Activated T-helper 1 cell treated with anti-CD3 and anti-CD28 coated beads, Interleukin-2, amount 50 U/mL, for 16 hours (primary cell): ENCODE measurements at places on chromosomes 2 and 18.

GRCh38 chr18:59985289-59985688 is 85.5 kb downstream of the PMAIP1 start:
- DNase-seq: no peak

- DNase-seq: no peak
Observed at GRCh38 chr2:145256551-145256950, 736.6 kb upstream of the ZEB2 start.

GRCh38 chr2:13414897-13415296 is 698.2 kb downstream of the TRIB2 start:
- DNase-seq: no peak

DNA sequence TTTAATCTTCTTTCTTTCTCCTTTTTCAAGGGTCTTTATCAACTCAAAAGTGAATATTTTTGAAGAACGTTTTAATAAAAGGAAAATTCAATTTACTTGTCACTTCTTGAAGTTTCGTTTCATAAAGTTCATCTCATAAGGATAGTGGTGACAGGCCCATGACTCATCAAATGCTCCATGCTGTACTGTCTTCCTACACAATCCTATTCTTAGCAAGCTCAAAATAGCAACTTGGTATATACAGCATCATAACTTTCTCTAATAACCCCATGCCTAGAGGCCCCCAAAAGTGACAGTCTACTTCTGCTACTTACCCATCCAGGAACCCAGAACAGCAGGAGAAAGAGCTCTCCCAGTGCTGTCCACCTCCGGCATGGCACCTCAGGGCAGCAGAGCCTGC is 7.7 kb downstream of the FBXO15 start:
- DNase-seq: no peak

- no peak for DNase-seq
Observed at GRCh38 chr18:6728331-6728730, 1.2 kb upstream of the ARHGAP28 start.
